ENCODE measurements at places on chromosomes 12 and 14.

GRCh38 chr14:69613312-69614073 is 2.1 kb downstream of the SUSD6 start:
- DNase-seq = no peak

GRCh38 chr14:23147676-23148075 is 28.6 kb upstream of the CEBPE start:
- DNase-seq = no peak

GRCh38 chr12:114835031-114835430 is 151.1 kb upstream of the TBX3 start:
- no peak for DNase-seq

- no peak for DNase-seq
These were observed 108.3 kb downstream of the CRADD start for GRCh38 chr12:93785249-93786010.

DNA sequence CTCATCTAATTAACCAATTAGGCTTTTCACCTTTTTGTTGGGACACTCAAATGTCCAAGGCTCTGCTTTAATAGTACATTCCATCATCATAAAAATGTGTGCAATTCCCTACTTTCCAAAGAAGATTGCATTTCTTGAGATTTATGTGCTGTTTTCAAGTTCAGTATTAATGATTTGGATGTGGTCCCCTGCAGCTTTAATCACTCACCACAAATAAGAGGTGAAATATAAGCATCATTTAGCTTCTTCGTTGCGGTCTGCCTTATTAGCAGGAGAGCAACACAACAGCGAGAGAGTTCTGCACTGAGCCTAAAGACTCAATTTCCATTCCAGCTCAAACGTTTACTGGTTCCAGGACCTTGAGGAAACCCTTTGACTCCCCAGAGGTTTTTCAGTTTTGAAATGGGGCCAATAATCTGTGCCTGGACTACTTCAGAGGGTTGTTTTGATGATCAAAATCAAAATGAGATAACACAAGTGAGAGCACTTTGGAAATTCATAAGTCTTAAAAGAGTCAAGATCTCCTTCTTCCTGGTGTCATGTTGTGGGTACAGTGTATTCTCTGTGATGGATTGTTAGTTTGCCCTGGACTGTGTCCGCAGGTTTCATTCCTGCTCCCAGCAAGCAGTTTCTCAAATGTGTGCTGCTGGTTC is 53.1 kb downstream of the RERG start:
- no peak for DNase-seq

DNA sequence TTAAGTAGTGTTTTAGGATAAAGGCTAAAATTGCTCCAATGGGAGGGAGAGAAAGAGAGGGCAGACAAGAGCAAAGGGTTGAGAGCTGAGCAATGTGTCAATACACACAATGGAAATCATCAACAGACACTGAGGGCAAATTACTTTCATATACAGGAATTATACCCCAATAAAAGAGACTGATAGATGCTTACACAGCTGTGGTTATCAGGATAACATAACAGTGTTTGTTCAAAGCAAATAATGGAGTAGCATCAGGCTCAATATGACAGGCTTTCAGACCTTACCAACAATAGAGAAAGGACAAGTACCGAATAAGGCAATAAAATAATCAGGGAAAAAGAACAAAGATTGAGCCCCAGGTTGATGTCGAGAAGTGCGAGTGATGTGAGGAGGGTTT is 53.4 kb upstream of the DIO2 start:
- no peak for DNase-seq

GRCh38 chr12:116719731-116720528 is 17.9 kb downstream of the SPRING1 start:
- no peak for DNase-seq

DNA sequence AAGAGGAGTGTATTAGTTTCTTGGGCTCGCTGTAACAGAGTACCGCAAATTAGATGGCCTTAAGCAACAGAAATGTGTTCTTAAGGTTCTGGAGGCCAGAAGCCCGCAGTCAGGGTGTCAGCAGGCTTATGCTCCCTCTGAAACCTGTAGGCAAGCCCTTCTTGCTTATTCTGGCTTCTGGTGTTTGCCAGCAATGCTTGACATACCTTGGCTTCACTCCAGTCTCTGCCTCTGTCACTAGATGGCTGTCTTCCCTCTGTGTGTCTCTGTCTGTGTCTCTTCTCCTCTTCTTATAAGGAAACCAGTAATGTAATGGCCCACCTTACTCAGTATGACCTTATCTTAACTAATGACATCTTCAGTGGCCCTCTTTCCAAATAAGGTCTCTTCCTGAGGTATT is 85.1 kb downstream of the DERA start:
- DNase-seq = no peak

DNA sequence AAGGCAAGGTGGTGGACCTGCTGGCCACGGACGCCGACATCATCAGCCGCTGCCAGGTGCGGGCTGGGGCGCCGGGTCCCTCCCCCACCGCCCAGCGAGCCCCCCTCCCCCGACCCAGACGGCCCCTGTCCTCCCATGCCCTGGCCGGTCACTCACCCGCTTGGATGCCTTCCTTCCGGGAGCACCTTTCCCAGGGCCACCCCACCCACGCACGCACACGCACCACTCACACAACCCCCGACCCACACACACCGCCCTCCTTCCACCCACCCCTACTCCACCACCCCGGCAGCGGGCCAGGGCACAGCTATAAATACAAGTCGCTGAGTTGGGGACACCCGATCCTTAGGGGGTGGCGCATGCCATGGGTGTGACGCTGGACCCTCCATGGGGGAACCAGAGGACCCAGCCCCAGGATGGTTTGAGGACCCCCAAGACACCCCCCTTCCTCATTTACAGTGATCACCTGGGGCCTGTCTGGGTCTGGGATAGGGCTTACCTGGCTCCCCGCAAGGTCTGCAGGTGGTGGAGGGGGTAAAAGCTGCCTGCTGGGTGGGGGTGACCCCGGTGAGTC is 465 bp downstream of the ADSS1 start:
- DNase-seq = no peak

GRCh38 chr14:105047283-105048016 is 17.8 kb downstream of the GPR132 start:
- DNase-seq = no peak

- no peak for DNase-seq
These were observed 151.3 kb downstream of the DICER1 start for GRCh38 chr14:95006051-95006450.

DNA sequence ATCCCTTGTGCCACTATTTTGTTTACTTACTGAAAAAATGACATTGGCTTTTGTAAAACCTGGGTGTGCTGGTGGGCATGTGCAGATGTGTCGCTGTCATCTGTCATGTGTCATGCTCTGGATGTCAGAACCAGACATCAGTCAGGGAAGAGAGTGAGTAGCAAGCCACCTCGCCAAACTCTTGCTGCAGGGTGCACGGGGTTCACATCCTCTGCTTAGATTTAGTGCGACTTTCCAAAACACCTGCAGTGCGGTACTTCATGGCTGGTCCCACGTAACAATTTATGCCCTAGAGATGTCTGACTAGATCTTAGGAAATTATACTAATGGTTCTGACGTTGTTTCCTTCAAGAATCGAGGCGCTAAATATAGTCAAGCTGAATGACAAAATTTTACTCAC is 106.7 kb downstream of the CRADD start:
- DNase-seq = no peak

GRCh38 chr12:116180448-116180847 is 97.0 kb downstream of the MED13L start:
- DNase-seq = no peak

GRCh38 chr12:19482551-19483109 is 43.3 kb downstream of the AEBP2 start:
- DNase-seq = no peak

DNA sequence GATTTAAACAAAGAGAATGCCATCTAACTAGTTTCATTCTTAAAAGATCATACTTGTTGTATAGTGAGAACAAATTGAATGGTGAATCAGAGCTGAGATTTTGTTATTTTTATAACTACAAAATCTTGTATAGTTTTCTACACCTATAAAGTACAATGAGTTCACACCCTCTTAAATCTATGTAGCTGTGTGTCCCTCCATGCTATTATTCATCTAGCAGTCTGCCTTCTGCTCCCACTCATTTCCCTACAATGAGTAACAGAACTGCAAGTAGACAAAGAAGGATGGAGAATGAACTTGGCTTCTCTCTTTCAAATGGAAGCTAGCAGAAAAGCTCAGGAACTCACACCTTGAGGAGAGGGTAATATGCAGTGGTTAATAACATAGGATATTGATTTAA is 7.1 kb downstream of the IFNG-AS1 start:
- no peak for DNase-seq

- DNase-seq = no peak
These were observed 268.7 kb downstream of the AKAP6 start for GRCh38 chr14:32597771-32598170.

DNA sequence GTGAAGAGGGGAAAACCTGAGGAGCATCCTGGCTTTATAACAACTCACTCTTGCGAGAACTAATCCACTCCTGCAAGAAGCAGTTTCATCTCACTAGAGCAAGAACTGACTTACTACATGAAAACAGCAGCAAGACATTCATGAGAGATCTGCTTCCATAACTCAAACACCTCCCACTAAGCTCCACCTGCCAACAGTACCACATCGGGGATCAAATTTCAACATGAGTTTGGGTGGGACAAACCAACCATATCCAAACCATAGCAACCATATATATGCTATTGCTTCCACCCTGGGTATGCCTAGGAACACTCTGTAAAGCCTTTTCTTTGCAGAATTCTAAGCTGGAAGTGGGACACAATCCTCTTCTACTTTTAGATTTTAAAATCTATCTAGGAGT is 13.9 kb upstream of the AVPR1A start:
- DNase-seq = no peak

- no peak for DNase-seq
These were observed 227.1 kb upstream of the KRR1 start for GRCh38 chr12:75738486-75738885.

DNA sequence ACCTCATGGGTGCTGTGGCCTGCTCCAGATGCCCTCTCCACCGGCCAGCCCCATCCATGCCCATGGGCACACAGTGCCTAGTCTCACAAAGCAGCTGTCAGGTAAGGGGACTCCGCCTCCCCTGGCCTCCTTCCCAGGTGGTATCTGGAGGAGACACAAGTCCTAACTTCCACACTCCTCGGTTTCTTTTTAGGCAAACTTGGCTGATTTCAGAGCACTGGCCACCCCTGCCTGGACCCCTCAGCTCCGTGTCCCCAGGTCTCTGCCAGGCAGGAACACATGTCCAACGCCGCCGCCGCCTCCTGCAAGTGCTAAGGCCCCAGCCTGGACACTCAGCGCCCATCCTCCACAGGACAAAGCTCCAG is 324.1 kb upstream of the DIO3 start:
- DNase-seq = no peak

DNA sequence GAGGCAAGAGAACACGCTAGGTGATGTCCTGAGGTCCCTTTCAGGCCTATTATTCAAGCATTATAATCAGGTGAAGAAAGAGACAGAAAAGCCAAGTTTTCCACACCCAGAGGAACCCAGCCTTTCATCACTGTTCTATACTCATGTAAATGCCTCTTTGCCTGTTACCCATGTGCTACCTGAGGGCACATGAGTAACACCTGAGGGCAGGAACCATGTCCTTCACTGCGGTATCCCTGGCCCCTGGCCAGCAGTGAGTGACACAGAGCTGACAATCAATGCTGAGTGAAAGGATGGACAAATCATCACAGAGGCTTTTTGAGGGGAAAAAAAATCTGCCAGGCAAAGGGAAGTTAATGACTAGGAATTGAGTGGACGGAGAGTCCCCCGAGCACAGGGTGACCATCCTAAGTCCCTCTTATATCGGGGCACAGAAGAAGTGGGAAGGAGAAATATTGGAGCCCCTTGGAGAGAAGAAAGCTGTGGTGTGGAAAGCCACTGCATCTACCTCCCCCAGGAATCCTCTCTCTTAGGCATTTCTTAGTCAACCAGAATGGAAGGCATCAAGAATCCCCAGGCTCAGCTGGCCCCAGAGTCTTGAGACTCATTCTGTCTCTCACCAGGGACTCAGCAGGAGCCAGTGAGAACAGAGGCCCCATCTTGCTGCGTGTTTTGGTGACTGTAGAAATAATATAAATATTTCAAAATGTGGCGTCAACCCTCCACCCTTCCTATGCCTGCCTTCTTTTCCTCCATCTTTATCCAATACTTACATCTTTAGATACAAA is 212.9 kb downstream of the DPF3 start:
- no peak for DNase-seq

- no peak for DNase-seq
These were observed 22.7 kb upstream of the PRICKLE1 start for GRCh38 chr12:42612231-42612613.

GRCh38 chr14:101876555-101876938 is 87.8 kb upstream of the DYNC1H1 start:
- no peak for DNase-seq

DNA sequence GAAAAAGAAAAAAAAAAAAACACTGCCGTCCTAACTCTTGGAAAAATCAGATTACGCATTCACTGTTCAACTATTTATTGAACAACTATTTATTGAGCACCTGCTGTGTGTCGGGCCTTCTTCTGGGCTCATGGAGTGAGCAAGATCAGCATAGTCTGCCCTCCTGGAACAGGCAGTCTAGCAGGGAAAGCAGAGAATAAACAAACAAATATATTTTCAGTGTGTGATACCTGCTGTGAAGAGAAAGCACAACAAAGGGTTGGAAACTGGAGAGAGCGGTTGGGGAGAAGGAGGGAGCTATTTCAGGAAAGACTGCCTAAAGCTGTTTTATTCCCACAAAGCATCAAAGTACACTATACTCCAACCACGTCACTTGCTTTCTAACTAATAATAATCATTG is 10.8 kb downstream of the PROX2 start:
- DNase-seq = no peak

GRCh38 chr12:16949871-16950667 is 344.1 kb upstream of the LMO3 start:
- DNase-seq = peak; percentile 7

GRCh38 chr12:65411171-65411570 is 132.7 kb downstream of the MSRB3 start:
- DNase-seq = no peak

GRCh38 chr12:64082866-64083268 is 139.2 kb downstream of the KICS2 start:
- DNase-seq = no peak

GRCh38 chr14:97846156-97846555 is 1049.0 kb downstream of the VRK1 start:
- DNase-seq = no peak

DNA sequence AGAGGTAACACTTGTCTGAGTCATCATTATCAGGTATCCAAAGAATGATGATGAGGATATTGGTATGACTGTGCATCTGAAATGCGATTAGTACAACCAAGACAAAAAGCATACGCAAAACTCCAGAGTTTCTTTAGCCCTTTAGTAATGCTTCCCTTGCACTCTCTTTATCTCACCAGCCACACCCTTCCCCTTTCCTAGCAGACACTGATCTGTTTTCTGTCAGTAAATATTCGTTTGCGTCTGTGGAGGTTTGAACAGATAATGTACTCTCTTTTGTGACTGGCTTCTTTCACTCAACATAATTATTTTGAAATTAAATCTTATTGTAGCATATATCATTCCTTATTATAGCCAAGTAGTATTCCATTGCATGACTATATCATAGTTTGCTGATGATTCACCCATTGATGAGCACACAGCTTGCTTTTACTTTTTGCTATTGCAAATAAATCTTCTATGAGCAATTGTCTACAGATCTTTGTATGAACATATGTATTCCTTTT is 775.7 kb downstream of the SLC6A15 start:
- no peak for DNase-seq

- no peak for DNase-seq
These were observed 3.0 kb upstream of the MIPOL1 start for GRCh38 chr14:37194698-37195097.

All from endothelial cell (in vitro differentiated cells).